Right atrium auricular region (tissue), 2 donors: ENCODE measurements at places on chromosomes 12 and 14. TPM values are rescaled to one million over a fixed set of nuclear protein-coding genes. Genes with fewer than 3 reads are reported as not detected.

DNA sequence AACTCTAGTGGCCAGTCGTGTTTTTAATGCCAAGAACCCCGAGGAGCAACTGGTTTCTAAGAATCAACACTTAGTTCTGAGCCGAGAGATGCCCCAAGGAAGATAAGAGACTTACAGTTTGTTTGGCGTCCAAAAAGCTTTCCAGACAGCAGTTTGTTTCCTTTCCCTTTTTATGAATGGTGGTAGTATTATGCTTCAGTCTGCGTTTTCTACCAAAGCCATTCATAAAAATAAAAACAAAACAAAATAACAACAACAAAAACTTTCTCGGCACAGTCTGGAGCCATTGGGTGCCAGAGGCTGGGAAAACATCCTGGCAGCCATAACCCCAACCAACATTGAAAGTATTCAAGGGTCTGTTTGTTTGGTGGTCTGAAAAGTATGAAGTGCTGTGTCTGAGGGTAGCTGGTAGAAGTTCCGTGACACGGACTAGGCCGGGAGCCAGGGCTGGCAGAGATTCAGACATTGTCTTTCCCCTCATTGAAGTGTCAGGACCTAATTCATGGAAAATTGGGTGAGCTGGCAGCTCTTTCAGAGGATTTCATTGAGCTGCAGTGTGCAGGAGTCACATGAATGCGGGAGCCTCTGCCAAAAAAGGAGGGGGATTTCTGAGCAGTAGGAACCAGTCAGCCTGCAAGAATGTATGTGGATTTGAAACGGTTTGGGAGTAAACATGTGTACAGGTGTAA, 124.2 kb downstream of the HMGA2 start:
- H3K27me3 ChIP-seq, result no peaks in the 10 kb centered on the region
- no peak for DNase-seq
- H3K27ac ChIP-seq, result no peak overlapping the region
- H3K4me3 ChIP-seq, result no peak overlapping the region
- H3K36me3 ChIP-seq, result no peaks in the 10 kb centered on the region

DNA sequence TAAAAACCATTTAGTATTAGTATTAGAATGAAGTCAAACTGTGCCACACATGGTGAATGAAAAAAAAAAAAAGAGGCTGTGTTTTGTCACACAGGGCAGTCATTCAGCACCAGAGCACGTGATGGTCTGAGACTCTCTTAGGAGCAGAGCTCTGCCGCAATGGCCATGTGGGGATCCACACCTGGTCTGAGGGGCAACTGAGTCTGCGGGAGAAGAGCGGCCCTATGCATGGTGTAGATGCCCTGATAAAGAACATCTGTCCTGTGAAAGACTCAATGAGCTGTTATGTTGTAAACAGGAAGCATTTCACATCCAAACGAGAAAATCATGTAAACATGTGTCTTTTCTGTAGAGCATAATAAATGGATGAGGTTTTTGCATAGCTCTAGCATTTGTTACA, 12.2 kb upstream of the BDKRB1 start:
- no peaks in the 10 kb centered on the region for H3K36me3 ChIP-seq
- H3K4me1 ChIP-seq, result no peaks in the 10 kb centered on the region
- no peaks in the 10 kb centered on the region for H3K27me3 ChIP-seq
- no peak overlapping the region for H3K27ac ChIP-seq
- no peak for DNase-seq

DNA sequence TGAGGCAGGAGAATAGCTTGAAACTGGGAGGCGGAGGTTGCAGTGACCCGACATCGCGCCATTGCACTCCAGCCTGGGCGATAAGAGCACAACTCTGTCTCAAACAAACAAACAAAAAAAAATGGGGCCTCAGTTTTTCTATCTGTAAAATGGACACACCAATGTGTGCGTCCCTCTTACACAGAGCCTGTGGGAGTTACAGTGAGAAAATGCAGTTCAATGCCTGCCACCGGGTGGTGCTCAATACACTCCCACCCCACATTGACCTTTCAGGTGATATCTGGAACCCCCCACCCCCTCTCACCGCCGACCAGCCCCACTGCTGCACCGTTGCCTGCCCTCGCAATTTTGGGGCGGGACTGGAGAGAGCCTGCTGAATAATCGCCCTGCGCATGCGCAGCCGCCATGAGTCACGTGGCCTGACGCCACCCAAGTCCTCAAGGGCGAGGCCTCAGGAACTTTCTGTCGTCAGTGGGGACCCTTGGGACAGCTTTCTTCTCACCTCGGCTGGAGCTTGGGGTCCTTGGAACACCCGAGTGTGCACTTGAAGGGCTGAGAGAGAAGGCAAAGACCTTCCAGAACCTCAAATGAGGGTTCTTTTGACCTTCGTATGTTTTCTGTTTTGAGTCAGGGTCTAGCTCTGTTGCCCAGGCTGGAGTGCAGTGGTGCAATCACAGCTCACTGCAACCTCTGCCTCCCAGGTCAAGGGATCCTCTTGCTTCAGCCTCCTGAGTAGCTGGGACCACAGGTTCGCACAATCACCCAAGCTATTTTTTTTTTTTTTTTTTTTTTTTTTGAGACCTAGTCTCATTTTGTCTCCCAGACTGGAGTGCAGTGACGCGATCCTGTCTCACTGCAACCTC, 14.6 kb upstream of the CABP1 start:
- H3K36me3 ChIP-seq, result no peaks in the 10 kb centered on the region
- H3K4me3 ChIP-seq, result no peak overlapping the region
- no peak for DNase-seq
- no peaks in the 10 kb centered on the region for H3K4me1 ChIP-seq
- H3K27me3 ChIP-seq, result no peaks in the 10 kb centered on the region

- peaks cover 4% of the 10 kb centered on the region for H3K36me3 ChIP-seq
- no peaks in the 10 kb centered on the region for H3K27me3 ChIP-seq
- no peaks in the 10 kb centered on the region for H3K4me1 ChIP-seq
- DNase-seq, result no peak
Observed at GRCh38 chr12:49109641-49110463, 795 bp downstream of the LMBR1L start.

- no peaks in the 10 kb centered on the region for H3K27me3 ChIP-seq
- no peak for DNase-seq
- no peak overlapping the region for H3K27ac ChIP-seq
Observed at GRCh38 chr14:31864937-31865855, 211.9 kb upstream of the ARHGAP5 start.

DNA sequence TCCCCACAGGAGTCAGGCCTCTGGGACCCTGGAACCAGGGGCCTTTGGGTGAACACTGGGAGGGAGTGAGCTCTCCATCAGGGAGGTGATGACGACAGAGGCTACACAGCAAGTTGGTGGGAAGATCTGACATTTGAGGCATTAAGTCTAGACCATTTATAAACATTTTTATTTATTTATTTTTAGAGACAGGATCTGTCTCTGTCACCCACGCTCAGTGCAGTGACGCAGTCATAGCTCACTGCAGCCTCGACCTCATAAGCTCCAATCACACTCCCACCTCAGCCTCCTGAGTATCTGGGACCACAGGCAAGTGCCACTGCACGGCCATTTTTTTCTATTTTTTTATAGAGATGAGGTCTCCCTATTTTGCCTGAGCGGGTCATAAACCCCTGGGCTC, 53.6 kb downstream of the TEAD4 start:
- no peak for DNase-seq
- no peaks in the 10 kb centered on the region for H3K4me1 ChIP-seq
- no peak overlapping the region for H3K4me3 ChIP-seq
- H3K27ac ChIP-seq, result no peak overlapping the region

GRCh38 chr14:83992857-83993256, 1537.1 kb upstream of the FLRT2 start:
- DNase-seq, result no peak
- no peak overlapping the region for H3K4me3 ChIP-seq
- no peak overlapping the region for H3K27ac ChIP-seq
- H3K27me3 ChIP-seq, result no peaks in the 10 kb centered on the region

GRCh38 chr12:94267921-94268471, 119.6 kb downstream of the PLXNC1 start:
- no peaks in the 10 kb centered on the region for H3K4me1 ChIP-seq
- no peaks in the 10 kb centered on the region for H3K36me3 ChIP-seq
- no peaks in the 10 kb centered on the region for H3K27me3 ChIP-seq
- peak overlapping the region; percentile 62 for H3K27ac ChIP-seq
- no peak overlapping the region for H3K4me3 ChIP-seq
- no peak for DNase-seq

- H3K4me1 ChIP-seq, result no peaks in the 10 kb centered on the region
- DNase-seq, result no peak
- no peaks in the 10 kb centered on the region for H3K27me3 ChIP-seq
- no peak overlapping the region for H3K27ac ChIP-seq
Observed at GRCh38 chr12:25670076-25671055, 117.3 kb upstream of the LMNTD1 start.

DNA sequence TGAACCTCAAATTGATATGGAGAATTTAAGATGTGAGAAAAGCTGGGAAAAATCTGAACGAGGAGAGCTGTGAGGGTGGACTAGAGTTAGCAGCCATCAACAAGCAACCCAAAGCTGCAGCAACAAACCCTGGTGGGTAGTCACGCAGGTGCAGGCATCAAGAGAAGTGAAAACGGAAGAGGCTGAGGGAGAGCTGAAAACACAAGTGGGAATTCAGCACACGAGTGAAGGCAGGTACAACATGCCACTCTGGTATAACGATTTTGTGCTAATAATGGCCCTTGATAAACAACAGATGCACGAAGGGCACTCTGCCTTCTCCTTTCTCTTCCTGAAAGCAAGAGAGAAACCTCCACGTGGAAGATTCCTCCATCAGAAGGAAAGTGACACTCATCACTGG, 11.5 kb downstream of the TCL1B start:
- no peaks in the 10 kb centered on the region for H3K4me1 ChIP-seq
- no peaks in the 10 kb centered on the region for H3K36me3 ChIP-seq
- no peak overlapping the region for H3K4me3 ChIP-seq
- no peaks in the 10 kb centered on the region for H3K27me3 ChIP-seq

GRCh38 chr12:110906516-110906915, 13.9 kb downstream of the MYL2 start:
- no peak for DNase-seq
- H3K36me3 ChIP-seq, result no peaks in the 10 kb centered on the region
- H3K4me1 ChIP-seq, result no peaks in the 10 kb centered on the region
- no peak overlapping the region for H3K4me3 ChIP-seq

DNA sequence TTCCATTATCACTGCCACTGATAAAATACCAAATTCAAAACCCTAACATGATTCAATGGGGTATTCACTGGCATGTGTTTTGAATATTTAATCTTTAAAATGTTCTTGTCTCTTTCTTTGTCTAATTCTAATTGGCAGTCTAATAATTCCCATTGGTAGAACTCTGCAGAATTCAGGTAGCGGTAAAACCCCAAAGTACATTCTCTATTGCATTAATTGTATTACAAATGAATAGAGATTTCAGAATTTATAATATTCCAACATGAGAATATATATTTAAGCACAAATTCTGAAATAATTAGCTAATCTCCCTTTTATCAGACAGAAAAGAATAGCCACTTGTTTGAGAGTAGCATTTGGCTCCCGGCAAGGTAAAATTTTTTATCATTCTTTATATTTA, at the start of gene OR4N5:
TSS of gene OR4N5 (plus strand) at position 301 of the 400 bp plus-strand sequence. CDS start 4,916 bp downstream, outside the sequence.
- no peaks in the 10 kb centered on the region for H3K4me1 ChIP-seq
- H3K36me3 ChIP-seq, result no peaks in the 10 kb centered on the region
- no peak within 1 kb of the TSS for H3K4me3 ChIP-seq

GRCh38 chr12:131092901-131093603, 139.3 kb downstream of the ADGRD1 start:
- H3K36me3 ChIP-seq, result peaks cover 30% of the 10 kb centered on the region
- no peaks in the 10 kb centered on the region for H3K27me3 ChIP-seq
- H3K27ac ChIP-seq, result no peak overlapping the region
- H3K4me1 ChIP-seq, result no peaks in the 10 kb centered on the region
- DNase-seq, result no peak

DNA sequence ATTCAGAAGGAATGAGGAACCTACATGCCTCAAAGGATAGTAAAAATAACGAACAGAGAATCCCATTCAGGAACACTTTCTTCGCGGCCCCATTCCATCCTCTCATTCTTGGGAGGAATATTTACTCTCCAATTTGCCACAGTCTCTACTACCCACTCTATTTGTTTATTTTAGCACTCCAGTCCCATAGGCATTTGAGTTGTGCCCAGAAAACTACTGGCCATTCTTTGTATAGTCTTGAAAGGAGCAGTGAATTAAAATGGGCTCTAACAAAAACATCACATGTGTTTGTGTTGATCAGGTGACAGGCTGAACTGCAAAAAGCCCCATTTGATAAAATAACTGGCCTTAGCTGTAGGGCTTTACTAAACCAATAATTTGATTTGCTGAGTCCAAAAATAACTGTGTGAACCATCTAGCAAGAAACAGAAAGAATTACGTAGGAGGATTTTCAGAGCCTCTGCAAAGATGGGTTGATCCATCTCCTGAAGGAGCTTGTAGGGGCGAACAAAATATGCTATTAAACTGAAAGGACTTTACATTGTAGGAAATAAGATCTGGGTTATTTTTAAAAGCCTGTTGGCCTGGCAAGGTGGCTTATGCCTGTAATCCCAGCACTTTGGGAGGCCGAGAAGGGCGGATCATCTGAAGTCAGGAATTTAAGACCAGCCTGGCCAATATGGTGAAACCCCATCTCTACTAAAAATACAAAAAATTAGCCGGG, 142.3 kb upstream of the CPNE8 start:
- DNase-seq, result no peak
- H3K27me3 ChIP-seq, result no peaks in the 10 kb centered on the region
- no peak overlapping the region for H3K4me3 ChIP-seq

- no peak overlapping the region for H3K4me3 ChIP-seq
- H3K27ac ChIP-seq, result no peak overlapping the region
- DNase-seq, result no peak
Observed at GRCh38 chr14:79166171-79166570, 996.0 kb downstream of the NRXN3 start.

GRCh38 chr12:68908076-68908475, 24.9 kb downstream of the CPM start:
- H3K4me3 ChIP-seq, result no peak overlapping the region
- H3K36me3 ChIP-seq, result no peaks in the 10 kb centered on the region
- no peak for DNase-seq
- no peaks in the 10 kb centered on the region for H3K4me1 ChIP-seq
- H3K27me3 ChIP-seq, result no peaks in the 10 kb centered on the region
- H3K27ac ChIP-seq, result no peak overlapping the region

- no peak for DNase-seq
- H3K4me3 ChIP-seq, result no peak overlapping the region
- H3K27ac ChIP-seq, result no peak overlapping the region
- no peaks in the 10 kb centered on the region for H3K36me3 ChIP-seq
- H3K4me1 ChIP-seq, result no peaks in the 10 kb centered on the region
- no peaks in the 10 kb centered on the region for H3K27me3 ChIP-seq
Observed at GRCh38 chr14:85546390-85546789, 16.4 kb downstream of the FLRT2 start.

DNA sequence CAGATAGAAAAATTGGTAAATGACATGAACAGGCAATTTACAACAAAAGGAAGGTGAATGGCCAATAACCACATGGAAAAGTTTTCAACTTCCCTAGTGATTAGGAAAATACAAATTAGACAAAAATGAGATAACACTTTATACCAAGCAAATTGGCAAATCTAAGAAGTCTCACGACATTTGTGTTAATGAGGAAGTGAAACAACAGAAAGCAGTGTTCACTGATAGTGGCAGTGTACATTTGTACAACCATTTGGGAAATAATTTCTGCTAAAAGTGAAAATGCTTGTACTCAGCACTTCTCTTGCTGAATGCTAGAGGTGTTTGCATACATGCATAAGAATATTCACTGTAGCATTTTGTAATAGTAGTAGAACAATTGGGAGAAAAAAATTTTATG, 126.6 kb downstream of the LLPH start:
- H3K27me3 ChIP-seq, result no peaks in the 10 kb centered on the region
- DNase-seq, result no peak
- H3K4me3 ChIP-seq, result no peak overlapping the region

The CHURC1 gene
- 102 TPM for total RNA-seq

The TC2N gene
- 3.9 TPM for total RNA-seq

The TMEM63C gene
- not detected for total RNA-seq

The SUOX gene
- 37.7 TPM for total RNA-seq

The AJUBA gene
- 24.6 TPM for total RNA-seq

The SERPINA10 gene
- total RNA-seq, result not detected

The FGD6 gene
- 15.8 TPM for total RNA-seq

The TMEM119 gene
- total RNA-seq, result 1.8 TPM

The FGD4 gene
- total RNA-seq, result 16.2 TPM

The MFAP5 gene
- 22.1 TPM for total RNA-seq
